CD8-positive, alpha-beta memory T cell (primary cell): ENCODE measurements at places on chromosomes 1 and 21. TPM values are rescaled to one million over a fixed set of nuclear protein-coding genes. Genes with fewer than 3 reads are reported as not detected.

GRCh38 chr21:39037807-39038405 is 145.3 kb downstream of the PSMG1 start:
- DNase-seq, result no peak

DNA sequence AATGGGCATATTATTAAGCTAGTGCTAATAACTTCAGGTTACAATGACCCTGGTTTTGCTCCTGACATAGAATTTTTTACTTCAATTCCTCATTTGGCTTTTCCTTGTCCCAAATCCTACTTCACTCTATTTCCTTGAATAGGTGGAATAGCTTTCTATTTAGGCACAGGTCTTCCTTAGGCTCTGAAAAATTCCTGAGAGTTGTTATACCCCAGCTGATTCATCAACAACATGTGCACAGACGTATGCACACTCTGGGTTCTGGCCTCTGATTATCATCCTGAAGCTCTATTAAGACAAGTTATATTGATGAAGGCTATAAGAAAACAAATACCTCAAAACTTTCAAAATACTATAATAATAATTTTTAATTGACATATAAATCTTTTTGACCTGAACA is 172.4 kb downstream of the NTMT2 start:
- DNase-seq, result no peak

DNA sequence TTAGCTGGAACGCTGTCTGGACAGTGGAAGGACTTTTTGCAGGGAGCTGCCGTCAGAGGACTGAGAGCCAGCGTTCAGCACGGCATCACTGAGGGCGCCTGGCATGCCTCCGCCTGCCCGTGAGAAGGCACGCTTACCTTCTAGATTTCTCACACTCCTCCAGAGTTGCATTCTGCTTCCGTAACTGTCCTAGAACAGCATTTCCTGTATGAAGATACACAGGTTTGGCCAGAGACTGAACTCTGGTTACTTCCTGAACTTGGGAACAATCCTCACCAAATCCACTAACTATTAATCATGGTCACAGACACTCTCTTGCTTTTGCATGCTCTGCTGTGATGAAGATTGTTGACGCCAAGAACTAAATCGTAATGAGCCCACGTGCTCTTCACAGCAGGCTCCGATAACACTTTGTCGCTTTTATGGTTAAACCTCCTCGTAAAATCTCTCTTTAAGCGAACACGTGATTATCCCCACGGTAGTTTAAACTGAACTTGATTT is 93.5 kb downstream of the KIF26B start:
- no peak for DNase-seq

- DNase-seq, result no peak
Observed at GRCh38 chr1:207858806-207859205, 52.1 kb downstream of the CD34 start.

DNA sequence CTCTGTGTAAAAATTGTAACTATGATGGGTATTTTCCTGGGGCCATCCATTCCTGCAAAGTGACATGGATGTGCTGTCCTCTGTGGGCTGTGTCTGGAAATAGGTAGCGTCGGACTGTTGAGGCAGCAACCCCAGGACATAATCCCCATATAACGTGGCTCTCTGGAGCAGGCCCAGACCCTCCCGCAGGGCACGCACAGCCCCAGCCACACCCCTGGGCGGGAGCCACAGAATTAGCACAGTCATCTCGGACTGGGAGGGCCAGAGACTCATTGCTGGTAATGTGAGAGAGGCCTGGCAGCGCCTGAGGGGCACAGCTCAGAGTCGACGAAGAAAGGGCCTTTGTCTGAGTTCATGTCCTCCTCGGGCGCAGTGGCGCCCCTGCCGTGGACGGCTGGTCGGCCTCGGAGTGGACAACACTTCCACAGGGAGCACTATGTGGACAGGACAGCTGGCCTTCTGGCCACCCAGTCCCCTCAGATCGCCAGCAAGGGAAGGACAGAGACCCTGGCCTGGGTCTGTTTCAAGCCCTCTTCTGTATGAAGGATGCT is 20.1 kb downstream of the SIM2 start:
- DNase-seq, result no peak

DNA sequence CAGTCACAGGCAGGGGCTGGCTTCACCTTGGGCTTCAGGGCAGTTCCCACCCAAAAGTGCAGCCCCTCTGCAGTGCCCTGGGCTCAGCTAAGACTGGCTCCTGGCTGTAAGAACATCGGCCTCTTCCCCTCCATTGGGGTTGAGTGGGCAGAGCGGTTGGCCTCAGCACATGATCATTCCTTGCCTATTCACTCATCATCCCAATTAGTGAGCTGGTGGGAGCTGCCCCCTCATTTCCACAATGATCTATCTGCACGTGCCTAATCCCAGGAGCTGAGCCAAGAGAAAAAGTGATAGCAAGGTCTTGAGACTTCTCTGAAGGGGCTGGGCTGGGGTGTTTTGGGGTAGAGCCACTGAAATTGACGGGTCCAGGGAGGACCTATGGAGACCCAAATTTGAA is 133.6 kb downstream of the SYF2 start:
- DNase-seq, result no peak

Gene HOOK1
- total RNA-seq, result 5.1 TPM

Gene MYOC
- not detected for total RNA-seq

DNA sequence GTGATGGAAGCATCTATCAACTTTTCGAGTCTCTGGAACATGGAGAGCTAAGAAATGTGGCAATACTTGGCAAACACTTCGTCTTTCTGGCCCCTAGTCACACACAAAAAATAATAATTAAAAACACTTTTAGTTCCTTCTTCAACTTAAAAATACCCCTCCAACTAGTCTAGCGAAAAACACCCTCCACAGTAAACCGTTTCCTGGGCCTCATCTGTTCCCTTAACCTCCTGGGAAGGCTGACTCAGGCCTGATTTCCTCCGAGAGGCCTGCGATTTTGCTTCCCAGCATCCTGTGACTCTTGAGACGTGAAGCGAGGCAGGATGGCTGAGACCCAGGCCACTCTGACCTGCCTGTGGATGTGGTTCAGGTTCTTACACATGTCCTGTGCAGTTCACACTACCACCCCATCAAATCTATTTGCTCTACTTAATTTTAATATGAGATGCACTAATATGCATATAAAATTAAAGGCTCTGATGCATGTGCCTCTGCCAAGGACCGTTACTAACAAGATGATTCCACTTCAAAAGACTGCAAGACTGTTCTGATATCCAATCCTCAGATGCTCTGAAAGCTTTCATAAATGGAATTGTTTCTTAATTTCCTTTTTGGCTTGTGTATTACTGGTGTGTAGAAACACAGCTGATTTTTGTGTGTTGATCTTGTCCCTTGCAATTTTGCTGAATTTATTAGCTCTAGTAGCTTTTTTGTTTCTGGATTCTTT is 3.5 kb downstream of the NAV1 start:
- DNase-seq, result no peak

DNA sequence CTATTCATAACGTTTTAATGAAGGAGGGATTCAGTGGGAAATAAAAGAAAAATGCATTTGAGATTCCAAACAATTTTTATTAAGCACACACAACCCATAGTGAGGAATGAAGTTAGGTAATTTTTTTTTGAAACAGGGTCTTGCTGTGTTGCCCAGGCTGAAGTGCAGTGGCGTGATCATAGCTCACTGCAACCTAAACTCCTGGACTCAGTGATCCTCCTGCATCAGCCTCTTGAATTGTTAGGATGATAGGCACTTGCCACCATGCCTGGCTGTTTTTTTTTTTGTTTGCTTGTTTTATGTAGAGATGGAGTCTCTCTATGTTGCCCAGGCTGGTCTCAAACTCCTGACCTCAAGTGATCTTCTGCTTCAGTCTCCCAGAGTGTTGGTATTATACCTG is 28.9 kb downstream of the LYPLAL1 start:
- no peak for DNase-seq

Gene ZYG11A
- total RNA-seq, result 0.07 TPM

DNA sequence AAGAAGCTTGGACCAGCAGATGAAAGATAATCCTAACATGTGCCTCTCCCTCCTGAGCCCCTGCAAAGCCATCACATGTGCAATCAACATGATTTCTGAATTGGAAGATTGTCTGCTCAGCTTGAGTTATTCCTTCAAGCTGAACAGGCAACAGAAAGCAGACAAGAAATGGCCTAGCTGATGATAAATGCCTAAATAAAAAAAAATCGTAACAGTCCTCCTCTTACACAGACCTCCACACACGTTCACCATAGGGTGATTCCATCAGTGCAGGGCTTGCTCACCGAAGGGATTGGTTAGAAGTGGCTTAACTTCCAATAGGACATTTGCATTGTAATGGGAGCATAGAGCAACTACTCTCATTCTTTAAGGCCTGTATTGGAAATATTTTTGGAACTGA is 14.6 kb downstream of the KRTAP19-8 start:
- DNase-seq, result no peak

DNA sequence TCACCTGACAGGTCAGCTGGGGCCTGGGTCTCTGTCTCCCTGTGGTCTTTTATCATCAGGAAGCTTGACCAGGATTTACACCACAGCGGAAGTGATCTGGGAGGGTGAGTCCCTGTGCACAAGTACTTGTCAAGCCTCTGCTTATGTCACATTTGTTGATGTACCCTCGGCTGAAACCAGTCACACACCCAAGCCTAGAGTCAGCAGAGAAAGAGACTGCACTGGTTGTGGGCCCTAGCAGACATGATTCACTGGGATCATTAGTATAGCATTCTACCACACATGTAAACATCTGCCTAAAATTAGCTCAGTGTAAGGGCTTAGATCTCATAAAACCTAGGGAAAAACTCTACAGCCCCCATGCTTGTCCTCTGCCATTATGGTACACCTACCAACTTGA is 79.3 kb upstream of the LAMC2 start:
- DNase-seq, result no peak

DNA sequence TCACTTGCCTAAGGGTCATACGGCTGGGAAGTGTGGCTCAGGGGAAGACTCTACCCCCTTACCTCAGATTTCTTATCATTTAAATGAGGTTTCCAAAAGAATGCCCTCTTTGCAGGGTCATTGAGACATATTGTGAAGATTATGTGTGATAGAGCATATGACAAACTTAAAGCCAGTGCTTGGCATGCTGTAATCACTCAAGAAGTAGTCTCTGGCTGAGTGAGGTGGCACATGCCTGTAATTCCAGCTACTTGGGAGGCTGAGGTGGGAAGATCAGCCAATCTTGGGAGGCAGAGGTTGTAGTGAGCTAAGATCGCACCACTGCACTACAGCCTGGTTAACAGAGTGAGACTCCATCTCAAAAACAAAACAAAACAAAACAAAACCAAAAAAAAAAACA is 7.5 kb upstream of the LDLRAD2 start:
- DNase-seq, result no peak

DNA sequence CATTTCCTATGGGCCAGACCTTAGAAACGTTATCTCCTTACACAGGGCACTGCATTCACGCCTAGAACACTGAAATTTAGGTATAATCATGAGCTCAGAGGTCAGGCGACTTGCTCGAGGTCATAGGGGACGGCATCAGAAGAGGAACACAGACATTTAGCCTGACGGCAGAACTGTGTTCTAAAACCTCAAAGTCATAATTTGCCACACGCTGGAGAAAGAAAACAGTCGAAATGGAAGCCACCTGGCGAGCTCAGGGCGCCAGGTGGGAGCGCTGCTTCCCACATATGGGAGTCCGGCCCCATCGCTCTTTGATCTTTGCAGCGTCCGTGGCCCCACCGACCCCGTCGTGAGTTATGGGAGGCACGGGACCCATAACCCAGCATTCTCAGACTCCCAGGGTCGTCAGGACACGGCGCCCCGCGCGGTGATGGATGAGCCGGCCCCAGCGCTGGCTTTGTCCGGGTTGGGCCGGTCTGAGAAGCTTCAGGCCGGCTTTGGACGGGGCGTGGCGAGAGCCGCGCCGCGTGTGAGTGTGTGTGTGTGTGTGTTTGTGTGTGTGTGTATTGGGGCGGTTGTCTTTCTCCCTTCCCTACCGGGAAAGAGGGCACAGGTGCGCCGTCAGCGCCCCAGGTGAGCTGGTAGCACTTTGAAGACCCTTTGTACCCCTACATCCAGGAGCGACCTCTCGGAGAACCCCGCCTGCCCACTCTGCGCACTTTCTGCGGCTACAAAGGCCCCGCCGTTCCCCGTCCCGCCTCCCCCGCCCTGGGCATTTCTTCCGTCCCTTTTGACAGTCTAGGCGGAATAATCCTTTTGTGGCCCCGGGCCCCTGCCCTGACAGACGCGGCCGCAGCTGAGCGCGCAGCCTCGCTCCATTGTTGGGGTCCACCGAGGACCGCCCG is 861 bp upstream of the DRAXIN start:
- DNase-seq, result no peak

DNA sequence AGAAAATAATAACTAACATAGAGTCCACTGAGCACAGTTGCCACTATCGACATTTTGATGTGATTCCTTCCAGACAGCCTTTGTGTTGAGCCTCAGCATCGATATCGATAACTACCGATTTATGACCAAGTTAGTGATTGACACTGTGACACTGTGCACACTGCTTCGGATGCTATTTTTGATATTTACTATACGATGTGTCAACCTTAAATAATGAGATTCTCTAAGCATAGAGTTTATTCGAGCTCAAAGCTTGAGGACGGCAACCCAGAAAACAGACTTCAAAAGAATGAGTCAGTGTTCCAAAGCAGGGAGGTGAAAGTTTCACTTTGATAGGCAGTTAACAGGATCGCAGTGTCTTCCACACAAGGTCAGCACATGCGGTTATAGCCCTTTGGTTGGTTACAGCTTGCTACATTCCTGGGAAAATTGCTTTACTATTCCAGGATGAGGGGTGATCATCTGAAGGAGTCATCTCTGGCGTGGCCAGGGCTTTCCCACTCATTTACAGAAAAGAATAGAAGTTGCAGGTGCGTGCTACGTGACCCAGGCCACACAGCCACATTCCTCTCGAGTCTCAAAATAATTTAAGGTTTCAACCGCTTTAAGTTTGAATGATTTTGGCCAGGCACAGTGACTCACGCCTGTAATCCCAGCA is 53.6 kb upstream of the EFHD2 start:
- no peak for DNase-seq

Gene NBPF6
- total RNA-seq, result not detected

Gene PRMT2
- 69.8 TPM for total RNA-seq

DNA sequence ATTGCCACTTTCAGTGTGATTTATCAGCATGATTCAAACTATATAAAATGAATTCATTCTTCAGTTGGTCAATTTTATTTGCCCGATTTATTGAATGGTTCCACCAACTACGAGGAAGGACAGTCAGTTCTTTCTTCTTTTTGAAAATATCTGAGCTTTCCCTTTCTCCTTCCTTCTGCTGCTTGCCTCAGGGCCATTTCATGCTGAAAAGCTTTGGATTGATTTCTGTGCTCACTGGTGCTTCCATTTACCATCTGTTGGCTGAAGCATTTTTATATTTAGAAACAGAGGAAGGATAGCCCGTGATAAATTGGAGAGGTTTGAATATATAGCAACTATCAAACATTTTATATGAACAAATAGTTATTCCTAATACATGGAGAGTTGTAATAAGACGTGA is 68.9 kb upstream of the ADAMTS5 start:
- DNase-seq, result no peak

DNA sequence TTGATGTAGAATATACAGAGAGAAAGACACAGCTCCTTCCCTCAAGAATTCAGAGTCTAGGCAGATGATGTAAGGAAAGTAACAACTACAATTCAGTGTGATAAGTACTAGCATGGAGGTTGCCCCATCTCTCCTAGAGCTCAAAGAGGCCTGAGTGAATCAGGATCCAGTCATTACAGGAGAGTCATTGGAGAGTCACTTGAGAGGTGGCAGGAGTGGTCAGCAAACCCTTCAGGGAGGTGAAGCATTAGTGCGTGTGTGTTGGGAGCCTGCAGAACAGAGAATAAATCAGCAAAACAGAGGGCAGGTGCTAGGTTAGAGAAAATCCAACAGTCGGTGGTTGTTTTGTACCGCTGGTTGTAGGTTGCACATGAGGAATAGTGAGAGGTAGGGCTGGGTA is 46.1 kb downstream of the GRIK1 start:
- no peak for DNase-seq

Gene SFN
- total RNA-seq, result 0.37 TPM
